ENCODE measurements at places on chromosomes 5 and 9. TPM values are rescaled to one million over a fixed set of nuclear protein-coding genes. Genes with fewer than 3 reads are reported as not detected.

The EXOSC2 gene
- 47.4 TPM for total RNA-seq

The TTC23L gene
- total RNA-seq, result not detected

The PAEP gene
- not detected for total RNA-seq

The RLN2 gene
- 2.6 TPM for total RNA-seq

The FOXD4L3 gene
- total RNA-seq, result not detected

The OTP gene
- total RNA-seq, result not detected

The GLRA1 gene
- not detected for total RNA-seq

The TMEM203 gene
- 27.6 TPM for total RNA-seq

The BHMT gene
- total RNA-seq, result not detected

The IRF1 gene
- total RNA-seq, result 321 TPM

The TUSC1 gene
- 0.10 TPM for total RNA-seq

The C1QTNF3 gene
- 3.7 TPM for total RNA-seq

The AQP7 gene
- total RNA-seq, result 0.55 TPM

The FRMD3 gene
- total RNA-seq, result 1.0 TPM

The EQTN gene
- not detected for total RNA-seq

The C5 gene
- total RNA-seq, result 1.8 TPM

The SV2C gene
- 0.03 TPM for total RNA-seq

The FAM163B gene
- not detected for total RNA-seq

The LRRTM2 gene
- total RNA-seq, result not detected

The PCSK1 gene
- not detected for total RNA-seq

The HTR4 gene
- total RNA-seq, result not detected

The UBAP1 gene
- total RNA-seq, result 29.0 TPM

The GPR21 gene
- total RNA-seq, result 1.3 TPM
